ENCODE measurements at places on chromosomes 3 and 15.

DNA sequence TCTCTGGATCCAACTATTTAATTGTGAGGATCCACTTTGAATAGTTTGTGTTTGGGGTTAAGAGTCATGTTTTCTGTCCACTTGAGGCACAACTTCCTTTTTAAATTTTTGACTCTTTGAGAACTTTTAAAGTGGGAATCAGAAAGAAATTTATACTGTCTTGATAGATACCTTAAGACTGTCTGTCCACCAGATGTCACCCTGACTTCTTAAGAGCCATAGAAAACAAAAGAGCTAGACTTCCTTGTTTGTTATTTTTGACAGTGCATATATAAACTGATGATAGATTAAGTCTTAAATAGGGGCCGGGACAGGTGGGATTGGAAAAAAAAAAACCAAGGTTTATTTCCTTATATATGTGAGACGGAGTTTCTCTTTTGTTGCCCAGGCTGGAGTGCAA, 52.1 kb upstream of the WDR72 start:
- no peak for DNase-seq

GRCh38 chr15:95405447-95405846, 925.1 kb upstream of the NR2F2 start:
- DNase-seq: no peak

- no peak for DNase-seq
Observed at GRCh38 chr3:134630506-134630905, 20.3 kb downstream of the KY start.

- no peak for DNase-seq
Observed at GRCh38 chr15:94972314-94972713, 741.0 kb downstream of the MCTP2 start.

- no peak for DNase-seq
Observed at GRCh38 chr15:95292785-95293450, 1037.6 kb upstream of the NR2F2 start.

- DNase-seq: no peak
Observed at GRCh38 chr3:14507305-14507741, 32.8 kb downstream of the GRIP2 start.

DNA sequence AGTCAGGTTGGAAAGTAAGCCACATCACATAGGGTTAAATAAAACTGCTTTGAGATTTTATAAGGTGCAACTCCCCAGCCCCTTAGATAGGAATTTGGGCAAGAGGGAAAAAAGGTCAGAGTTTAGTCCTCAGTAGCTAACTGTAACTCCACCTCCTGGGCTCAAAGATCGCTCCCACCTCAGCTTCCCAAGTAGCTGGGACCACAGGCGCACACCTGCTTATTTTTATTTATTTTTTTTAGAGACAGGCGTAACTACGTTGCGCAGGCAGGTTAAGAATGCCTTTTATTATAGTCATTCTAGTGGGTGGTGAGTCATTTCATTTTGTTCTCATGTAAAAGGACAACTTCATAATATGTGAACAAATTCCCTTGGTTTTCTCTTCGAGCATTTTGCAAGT, 14.7 kb downstream of the TM2D3 start:
- DNase-seq: no peak

GRCh38 chr3:129908417-129908816, 14.9 kb upstream of the TMCC1 start:
- no peak for DNase-seq

DNA sequence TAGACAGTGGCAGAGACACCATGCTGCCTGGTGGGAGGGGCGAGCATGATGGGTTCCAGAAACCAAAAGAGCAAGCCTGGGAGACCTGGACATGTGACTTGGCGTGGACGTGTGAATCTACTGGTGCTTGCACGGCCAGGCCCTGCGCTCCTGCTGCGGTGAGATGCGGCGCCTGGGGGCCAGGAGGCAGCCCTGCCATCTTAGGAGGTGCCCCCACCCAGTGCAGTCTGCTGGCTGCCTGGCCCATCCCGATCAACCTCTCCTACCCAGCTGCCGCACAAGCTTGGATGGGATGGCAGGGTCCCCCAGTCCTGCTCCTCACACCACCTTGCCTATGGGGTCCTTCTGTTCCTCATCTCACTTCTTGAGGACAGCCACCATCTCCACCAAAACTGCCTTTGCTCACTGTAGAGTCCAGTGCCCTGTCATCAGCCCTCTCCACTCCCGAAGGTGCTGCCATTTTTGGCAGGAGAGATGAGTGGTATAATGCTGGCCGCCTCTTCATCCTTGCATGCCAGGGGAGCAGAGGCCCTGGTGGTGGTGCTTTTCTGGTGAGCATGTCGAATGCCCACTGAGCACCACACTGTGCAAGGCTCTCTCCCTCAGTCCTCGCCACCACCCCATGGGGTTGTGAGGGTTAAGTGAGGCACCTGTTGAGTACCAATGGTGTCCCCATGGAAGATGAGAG, 3.1 kb upstream of the ABTB1 start:
- no peak for DNase-seq

- no peak for DNase-seq
Observed at GRCh38 chr15:80584973-80585525, 110.1 kb upstream of the ABHD17C start.

DNA sequence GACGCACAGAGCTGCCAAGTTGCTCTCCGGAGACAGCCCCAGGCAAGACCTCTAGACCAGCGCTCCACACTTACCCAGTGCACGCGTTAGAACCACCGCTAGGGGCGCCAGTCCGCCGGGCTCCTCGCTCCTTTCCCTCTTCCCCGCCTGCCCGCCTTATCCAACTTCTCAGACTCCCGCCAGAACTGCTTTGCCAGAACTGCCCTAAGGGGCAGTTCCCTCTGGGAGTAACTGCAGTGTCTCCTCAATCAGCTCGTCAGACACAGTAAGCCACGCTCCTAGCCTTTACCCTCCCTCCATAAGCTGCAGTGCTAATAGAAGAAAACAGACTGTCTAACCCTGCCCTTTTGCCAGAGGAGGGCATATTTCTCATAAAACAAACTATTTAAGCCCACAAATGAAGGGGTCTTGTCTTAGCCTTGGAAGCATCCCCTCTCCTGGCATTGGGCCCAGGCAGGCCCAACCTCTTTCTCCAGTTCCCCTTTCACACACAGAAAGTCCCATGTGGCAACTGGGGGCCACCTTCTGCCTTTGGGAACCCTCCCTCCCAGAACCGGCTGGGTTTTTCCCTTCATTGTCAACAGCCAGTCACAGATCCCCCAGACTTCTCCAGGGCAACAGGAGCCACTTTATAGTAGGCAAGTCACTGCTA, 3.7 kb downstream of the BMF start:
- peak; percentile 80 for DNase-seq

GRCh38 chr15:77409259-77410156, 10.4 kb downstream of the PEAK1 start:
- DNase-seq: no peak

GRCh38 chr3:186497608-186498007, 46.6 kb downstream of the CRYGS start:
- DNase-seq: no peak

GRCh38 chr3:169509780-169510692, 153.5 kb downstream of the MECOM start:
- no peak for DNase-seq

- no peak for DNase-seq
Observed at GRCh38 chr3:4768021-4768420, 211.2 kb upstream of the BHLHE40 start.

Data from stimulated activated CD4-positive, alpha-beta T cell treated with anti-CD3 and anti-CD28 coated beads, Interleukin-2, amount 100 ng/mL, for 48 hours (primary cell).